Stimulated activated CD8-positive, alpha-beta memory T cell treated with anti-CD3 and anti-CD28 coated beads, Interleukin-7, amount 100 ng/mL, for 1 hour (primary cell): ENCODE measurements at places on chromosomes 1 and 21.

GRCh38 chr1:25573591-25573930, 30.2 kb downstream of the LDLRAP1 start:
- no peak for DNase-seq

DNA sequence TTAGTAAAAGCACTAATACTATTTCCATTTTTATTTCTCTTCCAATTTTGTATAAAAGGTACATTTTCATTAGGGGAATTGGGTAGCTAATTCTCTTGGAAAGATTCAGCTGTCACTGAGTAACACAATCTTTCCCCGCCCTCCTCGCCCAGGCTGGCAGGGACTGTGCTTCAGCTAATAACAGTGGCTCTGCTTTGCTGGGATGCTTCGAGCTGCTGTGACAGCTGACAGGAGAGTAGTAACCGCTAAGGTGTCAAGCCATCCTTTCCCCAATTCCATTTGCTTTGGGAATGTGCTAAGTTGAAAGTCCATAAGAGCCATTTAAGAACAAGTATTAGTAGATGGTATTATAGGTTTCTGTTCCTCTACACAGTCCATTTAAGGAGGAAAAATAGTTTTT, 106.7 kb upstream of the NRIP1 start:
- no peak for DNase-seq

DNA sequence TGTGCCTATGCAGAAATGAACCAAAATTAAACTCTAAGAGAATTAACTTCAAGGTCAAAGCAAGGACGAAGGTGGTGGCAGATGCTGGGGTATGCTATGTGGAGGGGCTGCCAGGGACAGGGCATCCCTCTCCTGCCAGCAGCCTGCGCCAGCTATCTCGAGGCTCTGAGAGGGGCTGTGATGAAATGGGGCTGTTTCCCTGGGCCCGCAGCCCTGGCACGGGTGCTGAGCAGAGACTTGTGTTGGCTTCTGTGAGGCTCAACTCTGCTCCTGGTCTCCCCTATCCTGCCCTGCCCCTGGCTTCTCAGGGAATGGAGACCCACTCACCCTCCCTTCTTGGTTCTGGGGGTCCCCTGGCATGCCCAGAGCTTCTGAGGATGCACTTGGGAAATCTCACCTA, 41.9 kb upstream of the TIAM1 start:
- no peak for DNase-seq

DNA sequence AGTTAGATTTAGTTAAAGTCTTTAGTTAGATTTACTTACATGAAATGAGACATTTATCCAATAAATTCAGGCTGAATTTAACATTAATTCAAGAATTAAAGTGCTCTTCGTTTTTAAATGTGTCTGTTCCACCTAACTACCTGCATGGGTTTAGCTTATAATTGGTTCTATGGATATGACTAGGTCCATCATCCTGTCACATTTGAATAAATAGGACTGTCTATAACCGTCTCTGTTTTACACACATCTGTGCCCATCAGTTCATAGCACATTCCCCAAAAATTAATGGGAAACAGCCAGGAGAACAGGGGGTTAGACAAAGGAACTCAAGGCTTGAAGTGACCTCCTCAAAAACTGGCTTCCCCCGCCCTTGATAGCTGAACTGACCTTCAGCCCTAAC, 219.6 kb downstream of the MRPL39 start:
- DNase-seq = no peak

GRCh38 chr1:40834968-40835545, 27.1 kb downstream of the CITED4 start:
- no peak for DNase-seq

DNA sequence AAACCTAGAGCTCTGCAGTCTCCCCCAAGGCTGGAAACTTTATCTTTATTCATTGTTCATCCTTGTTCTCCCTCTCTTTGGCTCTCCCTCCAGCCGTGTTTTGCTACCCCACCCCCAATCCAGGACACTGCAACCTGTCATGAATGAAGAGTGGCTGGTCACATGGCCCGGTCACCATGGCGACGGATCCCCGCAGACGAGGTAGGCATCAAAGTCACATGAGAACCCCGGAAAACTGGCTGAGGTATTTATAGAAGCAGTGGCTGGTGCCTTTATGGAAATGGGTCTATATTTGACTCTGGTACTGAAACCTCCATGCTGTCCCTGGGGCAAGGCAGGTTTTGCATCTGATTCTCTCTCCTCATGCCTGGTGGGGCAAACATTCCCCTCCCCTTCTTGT, 13.4 kb upstream of the SLC6A17 start:
- no peak for DNase-seq

DNA sequence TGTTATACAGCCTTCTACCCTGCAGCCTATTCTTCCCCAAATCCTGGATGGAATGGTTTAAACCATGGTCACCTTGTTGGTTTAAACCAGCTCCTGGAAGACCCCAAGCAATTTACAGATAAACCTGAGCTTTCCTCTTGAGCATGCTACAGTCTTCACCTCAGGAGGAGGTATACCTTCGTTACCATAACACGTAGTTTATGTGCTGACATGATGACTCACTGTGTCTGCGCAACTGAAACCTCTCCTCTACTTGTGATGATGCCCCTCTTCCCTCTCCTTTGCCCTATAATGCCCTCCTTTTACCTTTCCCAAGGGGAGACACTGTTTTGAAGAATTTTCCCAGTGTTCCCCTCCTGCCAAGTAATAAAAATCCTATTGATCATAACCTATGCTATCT, 457.3 kb upstream of the RGS18 start:
- DNase-seq = no peak

- no peak for DNase-seq
Observed at GRCh38 chr1:180675586-180675985, 43.8 kb downstream of the XPR1 start.

DNA sequence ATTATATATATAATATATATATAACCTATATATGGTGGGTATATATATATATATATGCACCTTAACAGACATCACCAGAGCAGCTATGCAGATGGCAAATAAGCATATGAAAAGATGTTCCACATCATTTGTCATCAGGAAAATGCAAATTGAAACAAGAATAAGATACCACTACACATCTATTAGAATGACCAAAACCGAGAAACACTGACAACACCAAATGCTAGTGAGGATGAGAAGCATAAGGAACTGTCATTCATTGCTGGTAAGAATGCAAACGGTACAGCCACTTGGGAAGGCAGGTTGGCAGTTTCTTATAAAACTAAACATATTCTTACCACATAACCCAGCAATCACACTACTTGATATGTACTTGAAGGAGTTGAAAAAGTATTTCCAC, 219.8 kb upstream of the PRMT6 start:
- DNase-seq = no peak

DNA sequence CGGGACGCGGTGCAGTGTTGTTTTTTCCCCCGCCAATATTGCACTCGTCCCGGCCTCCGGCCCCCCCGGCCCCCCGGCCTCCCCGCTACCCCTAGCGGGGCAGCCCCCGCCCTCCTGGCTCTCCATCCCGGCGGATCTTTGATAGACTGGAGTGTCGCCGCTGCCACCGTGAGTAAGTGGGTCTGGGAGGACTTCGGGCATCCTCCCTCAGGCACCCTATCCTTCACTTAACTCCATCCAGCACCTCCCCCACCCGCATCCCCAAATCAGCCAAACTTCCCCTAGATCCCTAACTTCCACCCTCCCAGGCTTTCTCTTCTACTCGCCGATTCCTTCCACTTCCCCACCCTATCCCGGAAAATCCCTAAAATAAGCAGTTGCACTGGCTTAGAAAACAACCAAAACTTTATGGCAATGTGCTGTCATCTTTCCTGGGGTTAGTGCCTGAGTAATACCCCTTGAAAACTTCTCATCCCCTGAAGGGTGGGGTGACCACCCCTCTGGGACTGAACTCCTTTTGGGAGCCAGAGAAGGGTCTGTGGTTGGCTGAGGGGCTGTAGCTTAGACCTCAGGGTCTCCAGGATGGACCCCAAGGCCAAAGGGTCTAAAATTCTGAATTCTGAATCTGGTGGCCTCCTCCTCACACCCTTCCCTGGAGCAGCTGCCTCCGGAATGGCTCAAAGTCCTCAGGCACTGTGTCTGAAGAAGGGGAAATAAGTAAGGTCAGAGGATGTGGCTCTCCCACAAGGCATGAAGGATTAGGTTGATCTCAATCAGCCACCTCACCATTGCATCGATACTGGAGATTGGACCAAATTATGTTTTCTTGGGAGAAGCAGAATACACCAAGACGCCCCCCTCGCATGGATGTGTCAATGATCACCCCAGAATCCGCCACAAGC, 12.2 kb downstream of the THBS3 start:
- no peak for DNase-seq

GRCh38 chr1:58710190-58711085, 10.6 kb upstream of the MYSM1 start:
- no peak for DNase-seq

- no peak for DNase-seq
Observed at GRCh38 chr1:17630048-17630830, 90.7 kb downstream of the ARHGEF10L start.

DNA sequence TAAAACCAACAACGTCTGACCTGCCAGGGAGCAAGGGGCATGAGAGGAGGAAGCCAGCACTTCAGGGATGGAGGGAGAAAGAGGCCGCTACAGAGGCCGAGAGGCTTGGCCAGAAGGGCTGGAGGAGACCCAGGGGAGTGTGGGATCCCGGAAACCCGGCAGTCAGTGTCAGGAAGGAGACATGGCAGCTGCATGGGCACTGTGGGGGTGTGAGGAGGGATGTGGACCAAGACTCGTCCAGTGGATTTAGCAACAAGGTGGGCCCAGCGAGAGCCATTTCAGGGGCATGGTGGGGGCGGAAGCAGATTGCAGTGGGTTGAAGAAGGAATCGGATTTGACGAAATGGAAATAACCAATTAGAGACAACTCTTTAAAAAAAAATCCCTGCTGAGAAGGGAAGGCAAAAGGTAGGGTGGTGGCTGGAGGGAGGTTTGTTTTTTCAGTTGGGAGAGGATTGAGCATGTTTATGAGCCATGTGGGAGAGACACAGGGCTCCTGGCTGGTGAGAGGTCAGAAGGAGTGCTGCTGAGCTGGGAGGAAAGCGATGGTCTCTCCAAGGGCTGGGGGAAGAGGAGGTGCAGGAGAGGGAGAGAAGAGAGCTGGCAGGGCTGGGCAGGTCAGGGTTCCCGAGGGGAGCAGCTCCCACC, 4.4 kb downstream of the B4GALT2 start:
- DNase-seq = no peak

GRCh38 chr1:168643152-168643551, 66.7 kb downstream of the XCL1 start:
- DNase-seq = no peak

DNA sequence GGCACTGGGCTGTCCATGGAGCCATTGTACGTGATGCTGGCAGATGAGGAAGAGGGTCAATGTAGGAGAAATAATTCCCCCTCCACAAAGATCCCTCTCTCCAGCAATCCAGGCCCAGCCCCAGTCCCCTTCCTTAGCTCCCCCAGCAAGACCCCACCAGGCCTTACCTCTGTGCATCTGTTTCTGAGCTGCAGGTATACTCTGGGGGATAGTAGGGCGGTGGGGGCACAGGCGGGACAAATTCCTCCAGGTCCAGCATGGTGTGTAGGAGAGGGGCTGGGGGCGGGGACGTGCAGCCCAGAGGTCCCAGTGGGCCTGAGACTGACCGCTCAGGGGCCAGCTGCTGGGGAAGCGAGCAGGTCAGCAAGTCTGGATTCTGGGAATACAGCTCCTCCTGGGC, 3.7 kb downstream of the ENTREP3 start:
- DNase-seq = no peak

DNA sequence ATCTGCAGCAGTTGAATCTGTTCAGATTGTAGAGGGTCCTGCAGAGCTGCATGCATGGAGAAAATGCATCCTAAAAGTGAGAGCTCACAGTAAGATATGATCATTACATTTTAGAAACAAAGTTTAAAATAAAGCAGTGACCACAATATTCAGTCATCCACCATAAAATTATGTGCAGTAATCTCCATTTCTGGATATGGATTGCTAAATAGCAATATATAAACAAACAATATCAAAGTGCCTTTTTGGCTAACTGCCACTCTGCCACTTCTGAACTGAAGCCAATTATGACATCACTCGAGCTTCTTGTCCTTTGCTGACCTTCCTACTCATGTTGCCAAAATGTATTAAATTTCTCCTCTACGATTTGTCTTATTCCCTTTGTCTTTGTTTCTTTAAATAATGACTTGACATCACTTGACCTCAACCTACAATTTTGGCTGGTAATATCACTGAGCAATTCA, 262.0 kb upstream of the CXADR start:
- DNase-seq = no peak

DNA sequence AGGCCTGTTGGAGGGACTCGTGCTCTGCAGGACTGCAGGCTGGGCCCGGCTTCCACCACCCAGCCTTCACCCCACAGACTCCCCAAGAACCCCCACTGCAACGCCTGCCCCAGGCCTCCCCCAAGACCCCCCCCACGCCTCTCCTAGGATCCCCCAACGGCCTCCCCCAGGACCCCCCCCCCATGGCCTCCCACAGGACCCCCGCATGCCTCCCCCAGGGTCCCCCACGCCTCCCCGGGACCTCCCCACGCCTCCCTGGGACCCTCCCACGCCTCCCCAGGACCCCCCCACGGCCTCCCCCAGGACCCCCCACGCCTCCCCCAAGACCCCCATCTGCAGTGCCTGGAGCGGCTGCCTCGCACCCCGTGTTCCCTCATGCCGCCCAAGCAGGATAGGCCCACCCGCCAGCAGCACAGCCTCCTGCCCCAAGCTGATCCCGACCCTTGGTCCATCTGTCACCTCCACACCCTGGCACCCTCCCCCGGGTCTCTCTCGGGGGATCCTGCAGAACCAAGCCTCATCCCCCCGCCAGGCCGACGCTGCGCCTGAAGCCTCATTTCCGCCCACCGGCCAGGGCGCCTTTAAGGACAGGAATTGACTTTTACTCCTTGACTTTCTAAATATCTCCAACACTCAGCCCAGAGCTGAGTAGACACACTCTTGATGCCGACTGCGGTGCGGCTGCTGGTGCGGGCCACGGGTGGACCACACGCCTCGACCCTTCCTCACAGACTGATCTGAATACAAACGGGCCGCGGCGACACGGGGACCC, 14.1 kb upstream of the RNF223 start:
- DNase-seq = no peak

- DNase-seq = no peak
Observed at GRCh38 chr1:248918131-248918530, 12.1 kb downstream of the PGBD2 start.

- no peak for DNase-seq
Observed at GRCh38 chr1:30762930-30763650, 5.5 kb upstream of the LAPTM5 start.

- no peak for DNase-seq
Observed at GRCh38 chr1:33819913-33820311, 44.0 kb upstream of the HMGB4 start.

DNA sequence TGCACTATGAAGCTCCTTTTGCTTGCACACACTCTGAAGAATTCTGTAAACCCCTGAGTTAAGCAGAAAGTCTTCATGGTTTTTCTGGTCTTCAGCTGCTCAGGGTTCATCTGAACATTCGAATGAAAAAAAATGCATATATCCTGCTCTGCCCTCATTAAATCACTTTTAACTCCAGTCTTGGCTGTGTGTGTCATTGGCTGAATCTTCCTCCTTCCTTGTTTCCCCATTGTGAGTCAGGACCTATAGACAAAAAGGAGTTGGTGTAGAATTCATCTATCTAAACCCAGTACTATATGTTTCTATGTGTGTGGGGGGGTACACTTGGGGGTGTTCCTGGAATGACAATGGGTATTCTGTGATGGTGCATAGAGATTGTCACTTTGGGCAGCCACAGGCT, 6.6 kb upstream of the SPRR1B start:
- no peak for DNase-seq

- DNase-seq = no peak
Observed at GRCh38 chr1:108865316-108865910, 8.5 kb upstream of the AKNAD1 start.

GRCh38 chr1:107963601-107964335, 1.2 kb downstream of the VAV3 start:
- no peak for DNase-seq
